ENCODE measurements at places on chromosomes 12 and 14.

DNA sequence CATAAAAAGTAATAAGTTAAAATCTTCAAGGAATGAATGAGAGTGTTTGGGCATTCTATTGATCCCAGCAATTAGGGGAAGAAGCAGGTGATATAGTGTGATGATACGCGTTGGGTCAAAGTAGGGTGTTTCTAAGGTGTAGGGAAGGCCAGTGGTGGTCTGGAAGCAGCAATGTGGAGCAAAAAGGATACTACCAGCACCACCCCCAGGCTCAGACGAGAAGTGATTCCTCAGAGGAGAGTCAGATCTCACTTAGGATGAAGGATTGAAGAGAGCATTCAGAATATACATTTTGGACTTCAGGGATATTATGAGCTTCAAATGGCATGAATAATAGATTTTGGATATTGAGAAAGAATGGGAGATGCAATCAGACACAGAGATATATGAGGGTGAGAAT lies 497.6 kb downstream of the RMST start:
- DNase-seq, result no peak

DNA sequence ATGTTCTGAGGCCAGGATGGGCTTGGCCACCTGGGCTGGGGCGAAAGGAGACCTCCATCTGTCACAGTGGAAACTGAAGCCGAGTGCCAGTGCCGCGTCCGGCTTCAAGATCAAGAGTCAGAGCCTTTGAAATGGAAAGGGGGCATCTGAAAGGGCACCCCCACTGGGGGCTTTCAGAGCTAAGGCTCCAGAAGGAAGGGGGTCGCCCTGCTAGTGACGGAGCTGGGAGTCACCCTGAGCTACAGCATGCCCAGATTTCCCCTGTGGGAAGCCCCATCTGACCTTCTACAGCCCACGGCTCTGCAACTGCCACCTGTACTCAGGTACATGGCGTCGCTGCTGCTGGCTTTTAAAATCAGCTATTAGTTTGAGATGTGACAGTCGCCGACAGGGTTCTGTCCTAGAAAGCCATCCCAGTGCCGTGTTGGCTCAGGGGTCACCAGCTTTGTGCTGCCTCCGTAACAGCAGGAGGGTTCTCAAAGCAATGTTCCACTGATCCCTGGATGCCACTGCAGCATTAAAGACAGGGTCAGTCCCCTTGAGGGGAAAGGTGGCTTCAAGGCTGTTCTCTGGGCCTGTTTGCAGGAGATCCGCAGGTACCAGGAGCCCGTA lies 31.5 kb downstream of the CCNK start:
- no peak for DNase-seq

DNA sequence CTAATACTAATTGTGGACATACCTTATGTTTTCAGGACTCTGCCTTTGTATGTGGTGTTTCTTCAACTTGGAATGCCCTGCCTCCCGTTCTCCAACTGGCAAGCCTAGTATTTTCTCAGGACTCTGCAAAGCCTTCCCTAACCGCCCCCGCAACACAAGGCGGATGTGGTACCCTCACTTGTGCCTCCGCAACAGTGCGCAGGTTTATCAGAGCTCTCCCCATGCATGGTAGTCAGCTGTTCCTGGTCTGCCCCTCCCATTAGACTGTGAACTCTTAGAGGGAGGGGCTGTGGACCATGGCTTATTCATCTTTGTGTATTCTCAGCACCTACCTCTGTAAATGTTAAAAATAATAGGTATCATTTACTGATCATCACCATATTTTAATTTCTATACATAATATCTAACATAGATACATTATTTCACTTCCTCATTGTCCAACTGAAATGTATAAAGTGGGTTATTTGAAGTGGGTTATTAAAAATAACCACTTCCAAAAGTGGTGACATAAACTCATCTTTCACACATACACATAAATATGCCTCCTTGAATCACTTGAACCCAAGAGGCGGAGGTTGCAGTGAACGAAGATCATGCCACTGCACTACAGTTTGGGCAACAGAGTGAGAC lies 9.0 kb downstream of the LPAR5 start:
- no peak for DNase-seq

GRCh38 chr12:99066726-99067125 lies 421.6 kb downstream of the APAF1 start:
- no peak for DNase-seq

- no peak for DNase-seq
Observed at GRCh38 chr12:96258104-96258961, 64.2 kb downstream of the ELK3 start.

GRCh38 chr12:13940335-13940865 lies 41.0 kb downstream of the GRIN2B start:
- DNase-seq, result no peak

GRCh38 chr12:40185303-40185693 lies 39.5 kb upstream of the LRRK2 start:
- no peak for DNase-seq

DNA sequence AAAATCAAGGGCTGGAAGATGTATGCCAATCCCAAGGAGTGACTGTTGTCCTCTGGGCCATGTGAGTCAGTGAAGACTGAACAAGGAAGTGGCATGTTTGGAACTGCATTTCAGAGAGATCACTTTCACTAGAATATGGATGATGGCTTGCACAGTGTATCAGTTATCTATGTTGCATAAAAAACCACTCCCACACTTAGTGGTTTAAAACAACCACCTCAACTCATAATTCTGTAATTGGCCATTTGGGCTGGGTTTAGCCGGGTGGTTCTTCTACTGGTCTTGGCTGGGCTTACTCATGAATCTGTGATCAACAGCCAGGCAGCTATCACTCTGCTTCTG lies 15.4 kb downstream of the BDKRB1 start:
- no peak for DNase-seq

DNA sequence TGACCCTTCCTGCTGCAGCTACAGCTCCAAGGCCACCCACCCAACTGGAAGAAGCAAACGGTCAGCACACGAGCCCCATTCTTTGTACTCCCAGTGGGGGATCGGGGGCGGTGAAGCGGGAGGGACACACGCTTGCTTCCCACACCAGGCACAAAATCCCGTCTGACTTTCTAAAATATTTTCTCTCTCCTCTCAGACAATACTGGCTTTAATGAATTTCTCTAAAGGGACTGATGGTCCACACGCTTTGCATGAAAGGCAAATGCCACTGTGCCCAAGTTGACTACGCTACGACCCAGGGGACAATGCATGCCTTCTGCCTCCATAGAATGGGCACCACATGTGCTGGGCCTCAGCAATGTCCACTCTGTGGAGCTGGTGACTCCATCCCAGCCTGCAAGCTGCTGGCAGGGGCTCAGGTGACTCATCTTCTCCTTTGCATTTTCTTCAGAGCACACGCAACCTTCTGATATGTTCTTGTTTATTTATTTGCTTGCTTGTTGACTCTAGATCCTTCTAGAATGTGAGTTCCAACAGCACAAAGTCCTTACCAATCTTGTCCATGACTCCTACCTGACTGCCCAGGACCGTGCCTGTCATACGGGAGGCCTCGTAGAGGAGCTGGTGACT lies 15.6 kb downstream of the SYNE3 start:
- DNase-seq, result no peak

- no peak for DNase-seq
Observed at GRCh38 chr14:35043046-35043445, 3.0 kb upstream of the FAM177A1 start.

- no peak for DNase-seq
Observed at GRCh38 chr14:68089146-68089731, 269.7 kb downstream of the RAD51B start.

GRCh38 chr12:131136539-131136872 lies 182.8 kb downstream of the ADGRD1 start:
- DNase-seq, result no peak

DNA sequence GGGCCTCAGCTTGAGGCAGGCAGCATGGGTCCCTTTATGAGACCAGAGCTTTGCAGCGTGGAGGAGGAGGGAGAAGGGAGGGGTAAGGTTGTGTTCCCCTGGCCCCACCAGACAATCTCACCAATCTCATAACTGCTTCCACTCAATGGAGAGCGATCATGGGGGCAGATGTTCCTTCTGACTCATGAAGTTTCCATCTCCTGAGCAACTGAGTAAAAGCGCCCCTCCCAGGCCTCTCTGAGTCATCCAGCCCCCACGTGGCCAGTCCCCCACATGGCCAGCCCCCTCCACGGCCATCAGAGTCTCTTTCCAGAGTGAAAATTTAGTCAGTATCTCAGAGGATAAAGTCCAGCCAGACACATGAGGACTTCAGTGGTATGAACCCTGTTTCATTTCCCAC lies 39.2 kb upstream of the PLXNC1 start:
- no peak for DNase-seq

DNA sequence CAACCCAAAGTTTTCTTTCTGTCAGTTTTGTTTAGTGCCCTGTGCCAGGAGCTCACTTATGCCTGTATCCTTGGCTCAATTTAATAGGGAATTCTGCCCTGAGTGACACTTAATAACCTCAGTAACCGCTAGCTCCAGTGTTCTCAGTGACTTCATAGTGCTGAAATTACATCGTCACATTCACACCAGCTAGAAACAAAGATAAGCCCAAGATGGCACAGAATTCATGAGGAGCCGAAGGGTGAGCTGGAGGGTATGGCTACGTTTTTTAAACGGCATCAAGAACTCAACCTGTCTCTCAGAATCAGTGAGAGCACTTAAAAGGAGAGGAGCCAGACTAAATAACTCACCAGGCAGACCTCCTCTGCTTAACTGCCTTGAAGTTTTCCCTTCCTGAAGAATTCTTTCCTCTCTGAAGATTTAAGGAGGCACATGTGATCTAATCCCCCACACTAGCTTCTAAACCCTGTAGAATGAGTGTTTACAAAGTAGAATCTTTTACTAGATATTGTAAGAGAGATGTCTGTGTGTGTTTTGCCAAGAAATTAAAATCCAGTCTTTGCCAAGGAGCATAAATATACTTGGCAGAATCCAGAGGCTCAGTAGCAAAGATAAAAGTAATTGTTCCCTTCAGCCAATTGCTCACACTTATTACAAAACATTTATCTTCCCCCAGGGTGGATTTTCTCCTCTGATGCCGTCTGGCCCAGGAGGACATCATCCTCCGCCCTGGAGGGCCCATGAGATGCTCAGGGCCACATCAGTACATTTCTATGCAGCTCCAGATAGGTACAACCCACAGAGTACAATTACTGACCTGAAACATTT lies 37.3 kb downstream of the PTGER2 start:
- no peak for DNase-seq

GRCh38 chr14:53183056-53183455 lies 29.9 kb upstream of the DDHD1 start:
- DNase-seq, result no peak

DNA sequence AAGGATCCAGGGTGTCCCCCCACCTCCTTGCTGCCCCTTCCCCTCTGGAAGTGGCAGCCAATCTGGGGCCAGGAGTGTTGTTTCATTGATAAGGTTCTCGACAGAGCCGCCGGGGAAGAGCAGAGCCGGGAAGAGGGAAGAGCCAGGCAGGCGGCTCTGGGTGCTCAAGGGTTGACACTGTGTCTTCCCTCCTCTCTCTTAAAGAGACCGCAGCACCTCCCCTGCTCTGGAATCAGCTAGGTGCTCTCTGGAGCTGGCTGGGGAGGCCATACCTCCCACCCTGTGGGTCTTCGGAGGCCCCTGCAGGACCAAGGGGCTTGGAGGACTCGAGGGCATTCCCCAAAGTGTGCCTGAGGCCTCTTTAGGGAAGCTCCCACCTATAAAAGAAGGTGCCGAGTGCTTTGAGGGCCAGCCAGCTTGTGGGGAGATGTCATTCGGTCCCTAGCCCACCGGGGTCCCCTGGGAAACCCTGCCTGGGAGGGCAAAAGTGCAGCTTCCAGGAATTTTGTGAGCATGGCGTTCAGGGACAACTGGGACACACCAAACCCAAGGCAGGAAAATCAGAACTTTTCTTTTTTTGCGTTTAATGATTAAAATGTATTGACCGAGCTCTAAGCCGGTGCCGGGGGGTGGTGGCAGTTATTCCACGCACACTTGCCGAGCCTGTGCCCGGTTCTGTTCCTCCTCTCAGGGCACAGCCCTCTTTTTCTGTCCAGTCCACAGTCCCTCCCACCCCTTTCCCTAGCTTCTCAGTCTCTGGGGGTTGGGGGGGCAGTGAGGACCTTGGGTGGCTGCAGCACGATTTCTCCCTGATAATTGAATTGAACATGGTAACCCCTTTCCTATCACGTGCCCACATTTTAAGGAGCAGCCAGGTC lies 3.0 kb downstream of the SETD1B start:
- no peak for DNase-seq

DNA sequence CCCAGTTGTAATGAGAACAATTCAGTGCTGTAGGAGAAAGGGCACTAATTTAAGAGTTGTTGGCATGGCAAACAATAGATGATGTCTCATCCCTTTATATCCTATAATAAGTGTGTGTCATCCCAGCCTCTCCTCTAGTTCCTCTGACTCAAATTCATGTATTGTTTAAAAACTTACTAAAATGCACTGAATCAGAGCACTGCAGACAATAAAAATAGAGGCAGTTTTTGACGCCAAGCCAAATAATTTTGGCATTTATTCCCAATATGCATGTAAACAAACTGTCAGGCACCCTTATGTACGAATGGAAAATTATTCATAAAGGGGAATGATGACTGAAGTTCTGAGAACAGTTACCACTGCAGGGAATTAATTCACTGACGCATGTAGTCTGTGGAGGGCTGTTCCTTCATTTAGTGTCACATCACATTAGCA lies 57.9 kb upstream of the TMX1 start:
- DNase-seq, result no peak

- no peak for DNase-seq
Observed at GRCh38 chr14:97802430-97803373, 1005.5 kb downstream of the VRK1 start.

GRCh38 chr12:57497223-57498131 lies 9.6 kb downstream of the MARS1 start:
- DNase-seq, result no peak

GRCh38 chr12:52691076-52691840 lies 11.1 kb upstream of the KRT1 start:
- no peak for DNase-seq

- no peak for DNase-seq
Observed at GRCh38 chr14:32763673-32764072, 175.0 kb upstream of the NPAS3 start.

GRCh38 chr12:85253853-85254252 lies 26.2 kb upstream of the ALX1 start:
- no peak for DNase-seq

DNA sequence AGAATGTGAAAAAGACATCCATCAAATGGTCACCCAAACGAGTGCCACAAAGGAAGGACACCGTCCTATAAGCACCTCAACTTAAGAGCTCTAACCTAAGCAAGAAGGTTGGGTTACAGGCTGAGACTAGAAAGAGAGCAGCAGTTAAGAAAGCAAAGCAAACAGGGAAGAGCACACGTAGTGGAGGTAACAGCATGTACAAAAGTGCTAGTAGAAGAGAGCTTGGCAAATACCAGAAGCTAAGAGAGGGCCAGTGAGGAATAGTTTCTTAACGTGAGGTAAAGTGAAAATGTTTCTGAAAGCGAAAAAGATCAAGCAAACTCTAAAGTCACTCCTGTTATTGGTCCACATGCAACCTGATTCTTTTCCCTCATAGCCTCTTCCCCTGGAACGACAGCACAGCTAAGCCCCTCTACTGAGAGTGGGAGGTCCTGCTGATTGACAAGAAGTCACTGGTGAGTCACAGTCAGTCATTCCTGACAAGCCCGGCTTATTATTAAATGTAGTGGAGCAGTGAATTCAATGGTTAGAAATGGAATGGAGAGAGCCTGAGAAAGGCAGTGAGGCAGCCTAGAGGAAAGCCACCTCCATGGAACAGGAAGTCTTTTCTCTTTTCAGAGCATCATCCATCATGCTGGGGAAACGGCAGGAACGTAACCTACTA lies 204.4 kb downstream of the SLC25A21 start:
- no peak for DNase-seq

GRCh38 chr12:6494258-6494743 lies 399 bp downstream of the NCAPD2 start:
- no peak for DNase-seq

All from RWPE2 (cell line).